Activated CD4-positive, CD25-positive, alpha-beta regulatory T cell treated with anti-CD3 and anti-CD28 coated beads, Interleukin-2, amount 50 U/mL, for 24 hours (primary cell): ENCODE measurements at places on chromosomes 3 and 15.

GRCh38 chr15:78427953-78428352 is 10.1 kb upstream of the IREB2 start:
- no peak for ATAC-seq

GRCh38 chr3:64575211-64575844 is 112.5 kb downstream of the ADAMTS9 start:
- no peak for ATAC-seq

DNA sequence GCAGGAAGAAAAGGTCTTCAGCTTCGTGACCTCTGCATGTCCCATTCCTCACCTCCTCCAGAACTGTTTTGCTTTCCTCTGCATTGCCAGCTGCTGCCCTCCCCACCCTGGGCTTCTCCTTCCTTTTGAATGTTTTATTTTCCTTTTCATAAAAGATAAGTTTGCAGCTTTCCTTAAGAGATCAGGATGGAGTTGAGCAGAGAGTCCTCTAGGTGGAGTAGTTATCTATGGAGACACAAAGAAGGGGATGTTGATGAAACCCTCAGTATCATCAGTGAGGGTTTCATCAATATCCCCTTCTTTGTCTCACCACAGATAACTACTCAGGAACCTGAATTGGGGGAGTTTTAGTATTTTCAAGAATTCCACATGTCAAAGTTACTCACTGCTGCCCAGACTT is 19.0 kb upstream of the SLC25A36 start:
- no peak for ATAC-seq

DNA sequence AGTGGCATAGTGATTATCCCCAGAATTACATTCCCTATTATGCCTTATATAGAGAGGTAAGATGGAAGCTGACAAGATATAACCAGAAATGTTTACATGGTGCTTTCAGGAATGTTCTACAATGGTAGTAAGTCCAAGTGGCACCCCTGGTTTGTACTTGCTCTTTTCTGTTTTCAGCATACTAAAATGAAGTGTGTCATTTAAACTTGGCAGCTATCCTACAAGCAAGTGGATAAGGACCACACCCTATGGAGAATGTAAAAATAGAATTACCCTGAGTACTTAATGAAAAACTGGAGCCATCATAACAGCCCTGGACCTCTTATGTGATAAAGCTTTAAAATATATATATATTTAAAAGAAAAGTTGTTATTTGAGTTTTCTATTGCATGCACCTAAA is 1012.7 kb upstream of the CADM2 start:
- no peak for ATAC-seq

DNA sequence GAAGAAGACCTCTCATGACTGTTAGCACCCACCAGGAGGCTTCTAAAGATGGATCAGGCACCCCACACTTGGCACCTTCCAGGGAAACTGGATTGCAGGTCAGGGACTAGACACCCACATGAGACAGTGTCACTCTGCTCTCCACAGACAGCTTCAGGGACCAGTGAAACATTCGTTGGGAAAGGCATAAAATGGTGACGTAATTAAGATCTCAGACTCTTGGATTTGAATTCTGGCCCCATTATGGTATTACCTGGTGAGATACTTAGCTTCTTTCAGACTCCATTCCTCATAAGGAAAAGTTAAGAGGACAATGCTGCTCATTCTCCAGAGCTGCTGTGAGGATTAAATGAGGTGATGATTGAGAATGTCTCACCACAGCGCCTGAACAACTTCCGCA is 261.1 kb downstream of the ARRDC4 start:
- no peak for ATAC-seq

DNA sequence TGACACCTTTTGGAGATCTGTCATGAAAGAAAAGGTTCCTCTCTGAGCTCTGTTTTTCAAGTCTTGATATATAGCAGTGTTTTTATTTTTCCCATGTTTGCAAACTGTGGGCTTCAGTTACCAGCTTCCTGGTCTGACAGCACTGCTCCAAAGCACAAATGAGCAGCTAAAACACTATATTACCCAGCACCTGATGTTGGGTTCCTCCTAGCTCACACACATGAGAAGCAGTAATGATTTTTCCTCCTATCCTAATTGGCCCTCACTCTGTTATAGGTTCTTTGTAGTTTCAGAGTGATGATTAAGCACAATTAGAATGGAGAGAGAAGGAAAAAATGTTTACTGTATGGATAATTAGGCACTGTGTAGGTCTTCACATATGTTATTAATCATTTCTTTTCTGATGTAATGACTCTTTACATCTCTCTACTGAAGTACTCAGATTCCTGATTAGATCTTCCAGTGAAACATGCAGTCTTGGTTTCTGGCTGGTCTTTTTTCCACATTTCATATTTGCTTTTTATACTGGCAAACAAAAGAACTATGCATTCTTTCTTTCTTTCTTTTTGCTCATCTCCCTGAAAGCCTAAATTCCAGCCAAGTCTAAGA is 939.7 kb downstream of the NSUN3 start:
- no peak for ATAC-seq

DNA sequence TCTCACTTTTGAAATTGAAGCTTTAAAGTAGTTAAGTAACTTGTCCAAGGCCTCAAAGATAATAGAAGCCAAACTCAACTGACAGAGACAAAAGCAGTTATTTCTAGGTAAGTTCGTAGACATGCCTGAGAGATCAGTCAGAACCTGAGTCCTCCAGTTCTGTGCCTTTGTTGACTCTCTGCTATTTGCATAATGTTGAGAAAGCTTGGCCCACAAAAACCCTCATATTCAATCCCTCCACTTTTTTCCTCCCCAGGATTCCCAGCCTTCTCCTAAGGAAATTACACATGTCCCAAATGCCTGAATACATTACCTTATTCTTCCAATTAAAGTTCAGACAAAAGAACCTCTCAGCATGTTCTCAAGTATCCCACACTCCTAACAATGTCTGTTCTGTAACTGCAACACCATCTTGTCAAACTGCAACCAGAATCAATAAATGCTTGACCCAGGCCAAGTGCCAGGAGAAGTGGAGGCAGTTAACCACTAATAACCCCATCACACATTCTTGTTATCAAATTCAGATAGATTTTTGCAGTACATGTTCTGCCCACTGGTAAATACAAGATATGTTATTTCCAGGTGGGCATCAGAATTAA is 217.8 kb downstream of the LRRC3B start:
- no peak for ATAC-seq

DNA sequence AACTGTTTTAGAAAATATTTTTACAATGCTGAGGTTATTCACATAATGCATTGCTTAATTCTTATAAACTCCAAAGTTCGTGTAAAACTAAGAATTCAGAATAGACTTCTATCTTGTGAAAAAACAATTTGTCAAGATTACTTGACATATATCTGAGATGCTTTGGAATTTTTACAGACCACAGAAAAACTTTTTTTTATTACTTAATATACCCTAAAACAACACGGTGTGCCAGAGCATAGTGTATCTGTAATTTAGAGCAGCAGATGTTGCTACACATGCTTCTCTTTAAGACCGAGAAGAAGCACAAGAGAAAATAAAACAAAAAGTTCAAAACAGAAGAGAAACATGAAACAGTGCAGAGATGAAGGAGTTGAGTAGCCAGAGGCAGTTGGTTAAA is 26.4 kb downstream of the ASB7 start:
- ATAC-seq, result no peak

GRCh38 chr3:113896930-113897329 is 50.9 kb upstream of the ZDHHC23 start:
- no peak for ATAC-seq

- ATAC-seq, result no peak
Observed at GRCh38 chr3:146162561-146162960, 1.6 kb upstream of the PLOD2 start.

GRCh38 chr15:67036775-67037555 is 28.4 kb upstream of the SMAD3 start:
- no peak for ATAC-seq

- ATAC-seq, result no peak
Observed at GRCh38 chr3:123705488-123706285, 120.8 kb upstream of the HACD2 start.

DNA sequence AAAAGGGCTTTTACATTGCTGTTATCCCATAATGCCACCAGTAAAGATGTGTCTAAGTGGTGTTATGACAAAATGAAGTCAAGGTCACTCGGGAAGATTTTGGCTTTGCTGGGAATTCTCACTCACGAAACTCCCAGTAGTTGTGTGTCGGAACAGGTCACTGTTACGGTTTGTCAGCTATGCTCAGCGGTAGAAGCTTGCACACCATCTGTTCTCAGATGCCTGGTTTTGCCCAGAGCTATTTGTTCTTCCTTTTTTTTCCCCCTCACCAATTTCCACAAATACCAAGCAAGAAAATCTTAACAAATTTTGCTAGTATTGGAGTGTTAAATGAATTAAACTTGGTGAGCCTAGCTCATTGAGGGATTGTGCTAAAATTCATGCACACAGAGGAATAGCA is 915.1 kb downstream of the MCTP2 start:
- no peak for ATAC-seq

DNA sequence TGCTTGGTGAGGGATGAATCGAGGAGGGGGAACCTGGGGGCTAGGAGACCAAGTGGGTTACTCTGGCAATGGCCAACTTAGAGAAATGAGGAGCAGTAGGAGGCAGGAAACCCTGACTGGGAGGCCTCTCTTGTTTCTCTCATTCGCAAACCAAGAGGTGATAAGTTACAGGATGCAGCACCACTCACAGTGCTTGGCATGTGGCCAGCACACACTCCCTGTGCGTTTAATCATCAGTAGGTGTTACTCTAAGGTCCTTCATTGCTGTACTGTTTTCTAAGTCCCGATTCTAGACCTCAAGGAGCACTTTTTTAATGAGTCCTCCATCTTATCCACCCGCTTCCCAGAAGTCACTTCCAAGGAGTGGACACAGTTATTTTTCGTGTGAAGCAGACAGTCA is 314.1 kb upstream of the TRIM42 start:
- no peak for ATAC-seq

DNA sequence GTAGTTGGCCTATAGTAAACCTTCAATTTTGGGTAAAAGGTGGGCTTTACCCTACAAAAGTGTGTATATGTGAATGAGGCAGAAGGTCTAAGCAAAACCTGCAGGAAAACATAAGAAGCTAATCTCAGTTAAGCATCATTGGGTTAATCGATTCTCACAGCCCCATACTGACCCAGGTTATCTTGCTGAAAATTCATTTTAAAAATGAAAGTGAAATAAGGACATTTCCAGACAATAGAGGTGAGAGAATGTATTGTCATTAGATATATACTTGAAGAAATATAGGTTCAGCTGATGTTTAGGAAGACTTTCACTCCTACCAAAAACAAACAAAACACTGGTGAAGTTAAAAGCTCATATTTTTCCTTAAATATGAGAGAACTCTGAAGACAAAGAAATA is 85.6 kb downstream of the MCF2L2 start:
- ATAC-seq, result peak; percentile 59

DNA sequence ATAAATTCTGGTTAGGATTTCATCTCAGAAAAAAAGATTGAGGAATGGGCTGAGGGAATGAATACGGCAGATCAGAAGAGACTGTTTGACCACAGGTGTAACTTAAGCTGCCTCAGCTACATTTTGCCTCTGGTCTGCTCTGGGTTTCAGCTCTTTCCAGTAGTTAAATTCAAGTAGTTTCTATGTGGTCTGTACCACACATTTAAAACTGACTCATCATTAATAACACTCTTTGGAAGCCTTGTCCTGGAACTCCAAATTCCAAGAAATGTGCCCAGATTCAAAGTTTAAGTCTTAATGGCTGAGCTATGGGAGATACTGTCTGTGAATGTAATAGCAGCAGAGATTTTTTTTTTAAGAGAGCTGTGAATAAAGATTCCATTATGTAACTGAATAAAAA is 133.1 kb upstream of the IGSF10 start:
- ATAC-seq, result no peak

GRCh38 chr3:124559846-124560574 is 170.2 kb upstream of the UMPS start:
- ATAC-seq, result peak; percentile 30

- no peak for ATAC-seq
Observed at GRCh38 chr15:70491201-70491621, 272.1 kb downstream of the UACA start.

- ATAC-seq, result no peak
Observed at GRCh38 chr3:129286081-129286480, 7.4 kb downstream of the HMCES start.

DNA sequence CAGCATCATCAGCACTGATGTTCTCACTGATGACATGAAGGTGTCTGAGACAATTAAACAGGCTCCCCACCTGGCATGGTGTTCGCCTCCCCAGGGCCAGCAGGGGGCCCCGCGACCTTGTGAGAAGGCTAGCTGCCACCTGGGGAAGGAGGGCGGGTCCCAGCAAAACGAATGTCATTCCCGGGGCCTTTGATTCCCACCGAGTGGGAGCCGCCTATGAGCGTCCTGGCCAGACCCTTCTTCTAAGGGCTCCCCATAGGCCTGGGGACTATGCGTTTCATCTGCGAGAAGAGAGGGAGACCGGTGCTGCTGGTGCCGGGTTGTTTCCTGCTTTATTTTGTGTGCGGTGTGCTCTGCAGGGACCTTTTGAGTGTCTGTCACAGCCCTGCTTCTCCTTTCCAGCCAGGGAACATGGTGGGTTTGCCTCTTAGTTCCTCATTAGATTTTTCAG is 20.5 kb upstream of the MINDY4B start:
- peak; percentile 53 for ATAC-seq

DNA sequence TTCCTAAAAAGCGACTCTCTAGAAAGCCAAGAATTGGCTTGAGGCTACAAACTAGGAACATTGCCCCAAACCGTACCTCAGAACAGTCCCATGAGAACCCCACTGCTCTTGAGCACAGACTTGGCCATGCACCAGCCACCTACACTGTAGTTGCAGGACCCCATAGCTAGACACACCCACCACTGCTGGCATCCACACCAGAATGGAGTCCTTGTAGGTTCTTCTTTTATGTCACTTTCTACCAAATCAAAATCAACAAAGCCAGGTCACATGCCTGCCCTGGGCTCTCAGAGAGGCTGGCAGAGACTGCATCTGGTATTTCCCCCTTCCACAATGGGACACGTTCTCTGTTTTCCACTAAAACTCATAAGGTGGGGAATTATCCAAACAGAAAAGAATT is 290.5 kb downstream of the SHOX2 start:
- ATAC-seq, result no peak

GRCh38 chr3:186142393-186142932 is 33.6 kb upstream of the ETV5 start:
- no peak for ATAC-seq
